Thyroid gland (tissue), 4 donors: ENCODE measurements at places on chromosomes 6 and 20.

DNA sequence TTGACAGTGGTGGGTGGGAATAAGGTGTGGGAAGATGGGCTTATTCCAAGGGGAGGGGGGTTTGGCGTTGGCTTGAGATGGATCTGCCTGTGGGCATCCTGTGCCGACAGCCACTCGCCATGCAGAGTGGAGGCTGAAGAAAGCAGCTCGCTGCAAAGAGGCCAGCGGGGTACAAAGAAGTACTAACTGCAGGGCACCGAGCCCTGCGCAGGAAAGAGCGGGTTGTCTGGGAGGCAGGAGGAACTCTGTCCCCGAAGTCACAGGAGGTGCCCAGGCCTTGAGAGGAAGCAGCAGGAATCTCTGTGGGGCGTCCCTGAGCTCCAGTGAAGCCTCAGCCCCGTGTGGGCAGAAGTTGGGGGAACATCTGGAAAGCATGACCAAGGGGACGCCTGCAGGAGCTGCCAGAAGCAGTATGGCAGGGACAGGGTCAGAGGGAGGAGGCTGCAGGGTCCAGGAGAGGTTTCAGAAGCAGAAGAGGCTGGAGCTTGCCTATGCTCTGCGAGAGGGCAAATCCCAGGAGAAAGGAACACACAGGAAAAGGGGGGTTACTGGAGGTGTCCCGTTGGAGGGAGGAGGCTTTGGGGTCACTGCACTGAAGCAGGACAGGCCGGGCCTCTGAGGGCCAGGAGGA lies 77.2 kb downstream of the THBS2 start:
- no peak for DNase-seq

DNA sequence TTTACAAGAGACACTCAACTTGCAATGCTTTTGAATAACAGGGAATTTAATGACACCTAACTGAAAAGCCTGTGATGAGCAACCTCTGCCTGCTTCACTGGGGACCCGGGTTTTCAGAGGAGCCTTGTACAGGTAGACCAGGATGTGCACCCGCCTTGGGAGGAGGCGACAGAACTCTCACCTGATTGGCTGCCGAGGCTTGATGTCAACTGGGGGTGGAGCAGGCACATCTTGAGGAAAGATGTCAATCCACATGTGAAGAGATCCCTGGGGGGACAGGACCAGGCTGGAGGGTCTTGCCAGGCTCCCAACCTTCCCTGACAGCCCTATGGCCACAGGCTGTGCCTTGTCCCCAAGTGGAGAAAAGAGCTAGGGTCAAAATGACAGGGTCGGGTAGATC lies 19.8 kb downstream of the ERGIC3 start:
- DNase-seq, result no peak

GRCh38 chr6:145044641-145045246 lies 690.6 kb downstream of the EPM2A start:
- DNase-seq, result no peak

- no peak for DNase-seq
Measured at GRCh38 chr20:1646975-1647431, 10.6 kb downstream of the SIRPG start.

DNA sequence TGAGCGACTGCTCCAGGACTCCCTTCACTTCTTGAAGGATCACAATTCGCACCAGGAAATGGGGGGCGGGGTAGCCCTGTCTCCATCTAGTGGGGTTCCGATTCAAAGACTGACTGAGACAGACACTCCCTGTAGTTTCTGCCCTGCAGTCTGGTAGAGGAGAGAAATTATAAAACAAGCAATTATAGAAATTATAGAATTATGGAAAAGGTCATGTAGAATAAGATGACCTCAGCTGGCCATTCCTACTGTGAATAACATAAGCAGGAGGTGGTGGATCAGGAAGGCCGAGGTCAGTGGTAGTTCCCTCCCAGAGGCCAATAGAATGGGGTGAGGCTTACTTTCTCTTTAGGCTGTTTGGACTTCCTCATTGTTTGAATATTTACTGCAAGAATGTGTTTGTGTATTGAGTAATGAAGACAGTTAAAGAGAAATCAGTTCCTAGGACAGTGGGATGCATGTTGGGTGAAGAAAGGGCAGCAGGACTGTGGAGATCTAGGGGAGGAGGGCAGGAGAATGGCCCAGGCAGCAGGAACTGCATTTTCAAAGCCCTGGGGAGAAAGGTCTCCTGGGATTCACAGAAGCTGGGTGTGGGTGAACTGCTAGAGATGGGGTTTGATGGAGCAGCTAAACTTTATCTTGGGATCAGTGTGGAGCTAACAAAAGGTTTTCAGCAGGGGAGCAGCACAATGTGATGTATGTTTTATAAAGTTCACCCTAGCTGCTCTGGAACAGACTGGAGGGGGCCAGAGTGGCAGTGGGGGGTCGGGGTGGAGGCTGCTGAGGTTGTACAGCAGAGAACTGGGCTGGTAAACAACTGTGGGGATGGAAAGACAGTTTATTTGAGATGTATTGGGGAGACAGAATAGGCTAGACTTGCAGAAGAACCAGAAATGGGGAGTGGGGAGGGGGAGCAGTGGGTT lies 2.1 kb downstream of the ZNF341 start:
- DNase-seq, result no peak

DNA sequence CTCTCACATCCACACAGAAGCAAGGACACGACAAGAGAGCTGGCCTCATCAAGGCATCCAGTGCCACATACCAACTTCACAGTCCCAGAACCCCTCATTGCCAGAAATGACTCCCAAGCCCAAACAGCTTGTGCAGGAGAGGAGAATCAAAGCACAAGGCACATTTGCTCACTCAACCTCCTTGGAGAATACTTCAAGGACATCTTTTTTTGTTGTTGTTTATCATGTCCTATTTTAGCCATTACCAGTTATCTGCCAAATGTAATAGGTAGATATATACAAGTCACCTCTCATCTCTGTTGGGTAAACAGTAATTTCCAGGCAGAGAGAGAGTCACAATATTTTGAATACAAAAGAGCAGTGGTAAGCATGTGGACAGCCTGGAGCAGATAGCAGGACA lies 47.8 kb downstream of the RTN4IP1 start:
- DNase-seq, result no peak

- DNase-seq, result peak; percentile 41
Measured at GRCh38 chr6:140485740-140486449, 1111.4 kb upstream of the CITED2 start.

DNA sequence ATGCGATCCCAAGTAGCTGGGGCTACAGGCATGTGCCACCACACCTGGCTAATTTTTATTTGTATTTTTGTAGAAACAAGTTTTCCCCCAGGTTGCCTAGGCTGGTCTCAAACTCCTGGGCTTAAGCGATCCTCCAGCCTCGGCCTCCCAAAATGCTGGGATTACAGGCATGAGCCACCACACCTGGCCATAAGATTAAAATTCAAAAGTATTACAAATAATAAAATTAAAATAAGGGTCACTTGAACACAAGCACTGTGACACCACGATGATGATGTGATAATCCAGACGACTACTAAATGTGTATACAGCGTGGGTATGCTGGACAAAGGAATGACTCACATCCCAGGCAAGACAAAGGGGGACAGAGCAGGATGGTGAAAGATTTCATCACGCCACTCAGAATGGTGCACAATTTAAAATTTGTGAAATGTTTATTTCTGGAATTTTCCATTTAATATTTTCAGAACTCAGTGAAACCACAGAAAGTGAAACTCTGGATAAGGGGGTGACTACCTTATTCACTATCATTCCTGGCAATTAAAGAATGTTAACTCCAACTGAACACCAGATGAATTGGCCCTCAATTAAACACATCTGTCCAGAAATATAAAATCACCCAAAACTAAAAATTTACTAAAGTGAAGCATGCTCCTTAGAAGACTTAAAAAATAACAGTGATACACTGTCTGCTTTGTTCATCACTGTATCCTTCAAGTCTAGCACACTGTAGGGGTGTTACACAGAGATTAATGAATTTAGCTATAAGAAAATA lies 13.1 kb downstream of the B4GALT5 start:
- DNase-seq, result no peak

GRCh38 chr20:39874049-39874893 lies 814.8 kb downstream of the MAFB start:
- peak; percentile 58 for DNase-seq

- DNase-seq, result no peak
Measured at GRCh38 chr6:90887764-90888163, 300.9 kb upstream of the MAP3K7 start.

- DNase-seq, result no peak
Measured at GRCh38 chr6:151063352-151063751, 176.4 kb upstream of the AKAP12 start.

DNA sequence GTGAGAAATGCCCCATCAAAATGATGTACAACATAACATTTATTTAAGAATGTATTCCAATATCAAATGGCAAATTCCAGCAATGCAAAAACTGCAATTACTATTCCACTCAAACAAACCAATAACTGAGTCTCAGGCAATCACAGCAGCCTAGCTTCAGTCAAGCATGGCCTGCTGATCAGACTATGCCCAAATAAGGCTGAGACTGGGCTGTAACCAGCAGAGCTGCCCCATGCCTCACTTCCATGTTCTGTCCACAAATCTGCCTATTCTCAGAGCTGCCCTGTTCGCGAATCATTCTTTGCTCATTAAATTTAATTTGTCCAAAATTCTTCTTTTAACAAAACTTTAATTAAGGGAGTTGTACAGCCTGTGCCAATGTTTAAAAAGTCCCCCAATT lies 155.4 kb downstream of the FNDC1 start:
- DNase-seq, result no peak

DNA sequence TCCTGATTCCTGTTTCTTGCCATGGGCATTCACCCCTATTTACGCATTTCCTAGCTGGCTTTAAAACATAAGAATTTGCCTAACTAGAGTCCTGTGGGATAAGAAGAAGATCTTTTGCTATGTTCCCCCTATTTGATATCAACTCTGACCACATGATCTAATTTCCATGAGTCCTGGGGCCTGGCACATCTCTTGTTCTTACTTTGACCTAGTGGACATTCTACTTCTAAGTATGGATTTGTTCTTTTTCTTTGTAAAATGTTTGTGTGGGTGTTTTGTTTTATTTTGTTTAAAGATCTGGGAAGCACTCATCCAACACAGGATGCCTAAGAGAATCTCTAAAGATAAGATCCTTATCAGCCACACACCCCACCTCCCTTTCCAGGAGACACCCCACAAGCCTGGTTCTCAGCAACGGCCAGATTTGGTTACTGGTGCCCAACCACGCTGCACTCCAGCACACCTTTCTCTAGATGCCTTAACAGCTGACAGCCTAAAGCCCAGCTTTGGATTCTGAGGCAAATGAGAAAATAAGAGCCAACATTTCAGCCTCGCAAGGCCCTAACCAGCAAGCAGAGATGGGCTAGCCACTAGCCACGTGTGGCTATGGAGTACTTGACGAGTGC lies 74.7 kb downstream of the SLC23A2 start:
- no peak for DNase-seq

DNA sequence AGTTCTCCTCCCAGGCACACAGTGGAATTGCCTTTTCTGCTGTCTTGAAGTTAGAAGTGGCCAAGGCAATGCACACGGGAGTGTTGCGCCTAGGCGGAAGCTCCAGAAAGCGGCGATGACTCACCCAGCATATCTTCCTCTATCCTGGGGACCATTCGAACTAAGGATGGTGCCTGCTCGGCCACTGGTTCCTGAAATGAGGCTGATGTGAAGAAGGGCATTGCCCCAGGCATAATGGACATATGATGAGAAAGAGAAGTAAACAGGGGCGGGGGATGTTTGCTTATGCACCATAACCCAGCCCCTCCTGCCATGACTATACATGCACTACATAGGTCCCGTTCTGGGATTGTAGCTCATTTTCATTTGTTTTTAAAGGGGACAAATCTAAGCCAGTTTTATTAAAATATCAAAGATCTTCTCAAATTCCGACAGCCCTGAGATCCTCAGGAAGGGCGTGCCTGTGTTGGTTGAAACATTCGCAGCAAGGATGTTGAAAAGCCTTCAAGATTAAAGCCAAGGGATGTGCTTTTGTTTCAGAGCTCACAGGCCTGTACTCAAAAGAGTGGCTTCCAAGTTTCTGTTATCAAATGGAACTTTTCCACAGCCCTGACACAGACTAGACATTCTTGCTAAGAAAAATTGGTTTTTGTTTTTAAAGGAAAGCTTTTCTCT lies 218.5 kb downstream of the LY86 start:
- DNase-seq, result no peak

GRCh38 chr6:134146268-134147033 lies 94.0 kb upstream of the SLC2A12 start:
- no peak for DNase-seq

GRCh38 chr6:87881342-87881895 lies 166.2 kb upstream of the SPACA1 start:
- DNase-seq, result no peak

GRCh38 chr20:53855733-53856132 lies 214.7 kb downstream of the BCAS1 start:
- no peak for DNase-seq

DNA sequence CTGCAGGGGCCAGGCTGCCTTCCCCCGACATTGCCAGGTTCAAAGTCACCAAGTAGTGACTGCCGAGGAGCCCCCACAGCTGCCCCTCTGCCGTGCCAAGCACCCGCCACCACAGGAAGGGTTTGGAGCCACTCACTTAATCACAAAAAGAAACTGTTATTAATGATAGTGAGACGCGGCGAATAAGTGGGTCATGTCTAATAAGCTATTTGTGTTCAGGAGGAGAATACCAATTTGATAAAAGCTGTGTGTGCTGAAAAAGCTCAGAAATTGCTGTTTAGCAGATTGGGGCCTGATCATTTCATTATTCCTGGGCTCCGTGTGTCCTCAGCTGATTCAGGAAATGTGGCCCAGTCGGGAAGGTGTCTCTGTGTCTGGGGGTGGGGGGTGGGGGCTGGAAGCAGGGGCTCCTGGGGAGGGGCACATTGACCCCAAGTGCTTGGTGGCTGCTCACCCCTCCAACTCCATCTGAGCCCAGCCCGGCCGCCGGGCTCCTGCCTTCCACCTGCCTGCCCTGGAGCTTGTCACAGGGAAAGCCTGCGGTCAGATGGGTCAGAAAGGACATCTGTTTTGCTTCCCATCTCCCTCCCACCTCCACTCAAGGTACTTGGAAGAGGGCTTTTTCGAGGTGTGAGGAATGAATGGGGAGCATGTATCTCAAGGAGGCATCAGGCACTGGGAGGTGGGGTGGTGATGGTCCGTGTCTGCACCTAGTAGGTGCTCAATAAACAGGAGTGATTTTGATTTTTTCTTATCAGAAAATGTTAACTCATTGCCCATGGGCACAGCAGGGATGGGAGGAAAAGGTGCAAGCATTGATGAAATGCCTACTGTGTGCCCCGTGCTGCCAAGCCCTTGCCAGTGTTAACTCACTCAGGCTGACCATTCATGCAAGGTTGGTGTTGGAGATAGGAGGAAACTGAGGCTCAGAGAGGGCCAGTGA lies 3.0 kb downstream of the VSTM2L start:
- no peak for DNase-seq

DNA sequence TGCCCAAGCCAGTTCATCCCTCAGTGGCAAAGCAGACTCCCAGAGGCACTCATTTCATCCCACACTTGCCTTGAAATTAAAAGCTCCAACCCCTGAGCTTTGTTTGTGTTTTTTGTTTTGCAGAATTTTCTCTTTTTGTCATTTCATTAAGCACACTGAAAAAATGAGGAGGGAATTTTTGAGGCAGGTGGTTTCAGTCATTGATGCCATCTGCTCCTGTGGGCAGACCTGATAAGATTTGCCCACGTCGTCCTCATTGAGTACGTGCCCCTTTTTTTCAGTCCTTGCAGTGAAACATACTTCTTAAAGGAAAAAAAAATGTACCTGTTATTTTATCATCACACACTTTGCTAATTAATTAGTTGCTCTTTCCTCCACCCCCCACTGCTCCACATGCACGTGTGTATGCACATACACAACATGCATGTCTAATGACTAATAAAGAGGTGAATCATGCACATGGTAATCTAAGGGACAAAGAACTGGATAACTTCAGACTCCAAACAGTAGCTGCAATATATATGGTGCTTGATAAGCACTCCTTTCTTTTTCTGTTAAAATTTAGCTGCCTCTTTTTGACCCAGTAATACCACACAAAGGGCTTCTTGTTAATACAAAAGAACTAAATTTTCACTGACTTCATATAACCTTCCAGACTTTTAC lies 102.1 kb upstream of the TMEM181 start:
- DNase-seq, result no peak
